Esophagus muscularis mucosa (tissue), 4 donors: ENCODE measurements at places on chromosomes 3 and 15. TPM values are rescaled to one million over a fixed set of nuclear protein-coding genes. Genes with fewer than 3 reads are reported as not detected.

GRCh38 chr3:155078711-155079467 is 1.2 kb upstream of the MME start:
- no peaks in the 10 kb centered on the region for H3K36me3 ChIP-seq
- peaks cover 43% of the 10 kb centered on the region for H3K27me3 ChIP-seq
- DNase-seq: no peak
- peak overlapping the region; percentile 64 for H3K4me3 ChIP-seq
- H3K27ac ChIP-seq: no peak overlapping the region

GRCh38 chr3:56955492-56956111 is 104.9 kb upstream of the SPATA12 start:
- no peak overlapping the region for H3K4me3 ChIP-seq
- H3K36me3 ChIP-seq: no peaks in the 10 kb centered on the region
- H3K27me3 ChIP-seq: no peaks in the 10 kb centered on the region
- no peak overlapping the region for H3K27ac ChIP-seq
- DNase-seq: no peak

DNA sequence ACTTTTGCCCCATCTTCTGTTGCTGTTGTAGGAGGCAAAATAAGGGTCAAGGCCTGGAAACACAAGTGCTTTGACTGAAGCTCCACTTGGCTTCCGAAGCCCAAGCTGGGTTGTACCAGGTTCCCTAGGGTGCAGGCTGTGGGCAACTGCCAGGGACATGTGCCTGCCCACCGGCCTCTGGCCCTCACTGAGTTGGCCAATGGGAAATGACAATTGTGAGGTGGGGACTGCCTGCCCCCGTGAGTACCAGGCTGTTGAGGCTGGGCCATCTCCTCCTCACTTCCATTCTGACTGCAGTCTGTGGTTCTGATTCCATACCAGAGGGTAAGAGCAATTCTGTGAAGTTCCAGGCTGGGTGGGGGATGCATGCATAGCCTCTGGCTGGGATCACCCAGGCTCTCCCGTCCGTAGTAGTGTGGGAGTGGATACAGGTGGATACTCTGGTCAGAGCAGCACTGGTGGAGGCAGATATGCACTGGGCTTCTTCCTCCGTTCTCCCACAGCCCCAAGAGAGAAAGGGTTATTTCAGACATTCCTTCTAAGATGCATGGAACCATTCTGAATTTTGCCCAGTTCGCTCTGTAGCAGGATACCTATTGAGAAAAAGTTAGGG is at the start of gene ADIPOQ:
ADIPOQ (plus strand) TSS at position 285 of the 613 bp plus-strand sequence. CDS start 10,349 bp downstream, outside the sequence.
- no peaks in the 10 kb centered on the region for H3K4me1 ChIP-seq
- no peak within 1 kb of the TSS for H3K27ac ChIP-seq
- no peaks in the 10 kb centered on the region for H3K27me3 ChIP-seq
- DNase-seq: no peak
- H3K4me3 ChIP-seq: no peak within 1 kb of the TSS

The STRA6 gene
- total RNA-seq: 0.66 TPM

GRCh38 chr3:132461544-132461943 is 44.2 kb downstream of the DNAJC13 start:
- H3K36me3 ChIP-seq: peaks cover 32% of the 10 kb centered on the region
- no peaks in the 10 kb centered on the region for H3K4me1 ChIP-seq
- no peak overlapping the region for H3K27ac ChIP-seq
- no peaks in the 10 kb centered on the region for H3K27me3 ChIP-seq

- no peak overlapping the region for H3K4me3 ChIP-seq
- peaks cover 4% of the 10 kb centered on the region for H3K36me3 ChIP-seq
- H3K4me1 ChIP-seq: peaks cover 70% of the 10 kb centered on the region
- H3K27me3 ChIP-seq: no peaks in the 10 kb centered on the region
- H3K27ac ChIP-seq: peak overlapping the region; percentile 59
Observed at GRCh38 chr15:67072958-67073357, 7.6 kb downstream of the SMAD3 start.

The TNFSF10 gene
- total RNA-seq: 23.3 TPM

The CFAP100 gene
- not detected for total RNA-seq

DNA sequence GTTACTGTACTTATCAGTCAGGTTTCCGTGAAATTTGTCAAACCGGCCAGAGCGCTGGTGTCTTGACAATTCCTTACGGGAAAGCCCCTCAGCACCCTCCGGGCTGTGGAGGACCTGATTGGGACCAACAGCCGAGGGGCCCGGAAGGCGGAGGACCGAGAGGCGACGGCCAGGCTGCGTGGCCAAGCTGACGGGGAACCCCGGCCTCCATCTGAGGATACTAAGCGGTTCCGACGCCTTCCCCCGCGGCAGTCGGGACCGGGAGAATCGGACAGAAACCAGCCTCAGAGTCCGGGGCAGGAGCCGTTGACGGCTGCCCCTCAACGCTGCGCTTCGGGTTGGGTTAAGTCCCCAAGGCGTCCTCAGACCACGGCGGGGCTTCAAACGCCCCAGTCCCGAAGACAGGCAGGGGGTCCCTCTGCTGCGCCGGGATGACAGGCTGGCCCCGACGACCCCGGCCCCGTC is 499 bp downstream of the ALDH1A2 start:
- H3K36me3 ChIP-seq: no peaks in the 10 kb centered on the region
- H3K27me3 ChIP-seq: peaks cover 11% of the 10 kb centered on the region
- peaks cover 24% of the 10 kb centered on the region for H3K4me1 ChIP-seq
- H3K27ac ChIP-seq: peak overlapping the region; percentile 66
- peak overlapping the region; percentile 61 for H3K4me3 ChIP-seq

DNA sequence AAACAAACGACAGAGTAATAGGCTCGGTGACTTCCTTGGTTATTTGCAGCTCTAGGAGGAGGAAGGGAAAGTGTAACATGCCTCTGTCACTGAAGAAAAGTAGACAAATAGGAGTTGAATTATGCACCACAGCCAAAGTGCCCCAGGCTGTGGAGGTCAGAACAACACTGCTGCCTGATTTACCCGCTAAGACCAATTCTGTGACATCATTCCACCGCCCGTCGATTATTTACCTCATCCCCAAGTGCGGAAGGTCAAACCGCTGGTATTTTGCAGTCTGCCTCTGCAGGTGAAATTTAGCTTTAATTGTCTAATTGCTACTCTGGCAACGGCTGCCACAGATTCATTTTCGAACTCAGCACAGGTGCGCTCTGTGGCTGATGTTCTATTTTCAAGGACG is 106.3 kb upstream of the PRICKLE2 start:
- no peaks in the 10 kb centered on the region for H3K36me3 ChIP-seq
- H3K27ac ChIP-seq: no peak overlapping the region
- no peak for DNase-seq
- H3K4me3 ChIP-seq: no peak overlapping the region
- H3K4me1 ChIP-seq: peaks cover 20% of the 10 kb centered on the region
- no peaks in the 10 kb centered on the region for H3K27me3 ChIP-seq

The CNTN3 gene
- 1.2 TPM for total RNA-seq

DNA sequence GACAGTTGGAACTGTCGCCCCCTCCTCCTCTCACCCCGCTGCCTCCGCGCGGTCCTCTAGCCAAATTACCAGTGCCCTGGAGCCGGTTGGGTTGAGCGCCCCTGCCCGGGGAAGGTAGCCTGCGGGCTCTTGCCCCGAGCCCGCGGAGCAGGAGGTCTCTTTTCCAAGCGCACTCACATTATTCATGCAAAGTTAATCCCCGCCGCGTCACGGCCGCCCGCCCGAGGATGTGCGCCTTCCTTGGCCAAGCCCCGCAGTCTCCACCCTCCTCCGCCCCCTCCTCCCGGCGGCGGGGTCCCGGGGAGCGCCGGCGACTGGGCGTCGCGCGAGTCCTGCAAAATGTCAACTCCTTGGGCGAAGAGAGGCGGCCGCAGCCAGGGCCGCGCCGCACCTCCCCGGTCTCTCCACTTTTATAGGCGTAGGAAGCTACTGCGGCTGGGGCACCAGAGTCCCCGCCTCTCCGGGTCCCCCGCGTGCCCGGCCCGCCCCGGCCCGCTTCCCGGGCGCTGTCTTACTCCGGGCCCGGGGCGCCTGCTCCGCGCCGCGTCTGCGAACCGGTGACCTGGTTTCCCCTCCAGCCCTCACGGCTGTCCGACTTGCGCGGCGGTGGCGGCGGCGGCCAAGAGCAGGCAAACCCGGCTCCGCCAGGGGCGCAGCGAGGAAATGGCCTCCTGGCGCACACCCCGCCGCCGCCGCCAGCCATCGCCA is at the start of gene THRB:
THRB (minus strand) TSS at position 233 of the 708 bp plus-strand sequence.
- peak within 1 kb of the TSS; percentile 92 for H3K27ac ChIP-seq
- peaks cover 56% of the 10 kb centered on the region for H3K4me1 ChIP-seq
- no peak for DNase-seq
- H3K36me3 ChIP-seq: no peaks in the 10 kb centered on the region
- no peaks in the 10 kb centered on the region for H3K27me3 ChIP-seq
- H3K4me3 ChIP-seq: peak within 1 kb of the TSS; percentile 87

GRCh38 chr3:183725387-183725786 is 27.8 kb downstream of the YEATS2 start:
- peaks cover 86% of the 10 kb centered on the region for H3K36me3 ChIP-seq
- H3K4me3 ChIP-seq: no peak overlapping the region
- H3K27ac ChIP-seq: no peak overlapping the region
- no peak for DNase-seq
